ENCODE measurements at places on chromosomes 5 and 9.
A peak's percentile ranks its signal among the peaks of the same experiment; 100 is the strongest.

DNA sequence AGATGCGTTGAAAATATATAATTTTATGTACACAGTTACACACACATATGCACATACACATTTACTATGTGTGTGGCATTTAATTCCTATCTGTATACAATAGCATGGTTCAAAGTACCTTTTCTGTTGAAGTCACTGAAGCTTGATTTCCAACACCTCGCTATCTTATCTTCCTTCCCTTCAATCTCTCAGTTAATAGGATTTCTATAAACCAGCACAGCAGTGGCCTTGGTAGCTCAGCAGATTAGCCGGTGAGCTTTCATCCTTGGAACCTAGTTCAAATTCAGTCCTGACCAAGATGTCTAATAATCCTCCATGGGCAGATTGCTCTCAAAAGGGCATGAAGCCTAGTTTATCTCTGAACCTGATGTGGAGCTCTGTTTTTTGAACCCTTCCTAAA lies 2389.5 kb downstream of the MAT2B start:
- no peak for DNase-seq

DNA sequence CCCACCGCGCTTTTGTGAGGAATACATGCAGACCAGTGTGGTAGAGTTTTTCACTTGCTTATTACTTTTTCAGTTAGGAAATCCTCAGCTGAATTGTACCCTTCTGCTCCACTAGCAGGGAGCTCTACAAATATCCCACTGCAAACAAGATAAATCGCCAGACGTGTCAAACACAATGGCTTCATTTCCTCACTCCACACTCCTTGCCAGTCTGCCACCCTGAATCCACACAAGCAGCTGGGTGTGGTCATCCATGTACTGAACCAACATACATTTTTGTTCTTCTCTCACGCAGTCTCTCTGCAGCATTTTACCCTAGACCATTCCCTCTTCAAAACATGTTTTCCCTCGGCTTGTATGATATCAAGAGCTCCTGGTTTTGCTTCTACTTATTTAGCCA lies 3.7 kb upstream of the ROR2 start:
- no peak for DNase-seq

- DNase-seq, result no peak
These were observed 128.7 kb downstream of the ATG10 start for GRCh38 chr5:82100303-82101077.

GRCh38 chr9:16708656-16709435 lies 161.6 kb downstream of the BNC2 start:
- DNase-seq, result no peak

- DNase-seq, result no peak
These were observed 240.1 kb downstream of the DENND1A start for GRCh38 chr9:123689701-123690428.

DNA sequence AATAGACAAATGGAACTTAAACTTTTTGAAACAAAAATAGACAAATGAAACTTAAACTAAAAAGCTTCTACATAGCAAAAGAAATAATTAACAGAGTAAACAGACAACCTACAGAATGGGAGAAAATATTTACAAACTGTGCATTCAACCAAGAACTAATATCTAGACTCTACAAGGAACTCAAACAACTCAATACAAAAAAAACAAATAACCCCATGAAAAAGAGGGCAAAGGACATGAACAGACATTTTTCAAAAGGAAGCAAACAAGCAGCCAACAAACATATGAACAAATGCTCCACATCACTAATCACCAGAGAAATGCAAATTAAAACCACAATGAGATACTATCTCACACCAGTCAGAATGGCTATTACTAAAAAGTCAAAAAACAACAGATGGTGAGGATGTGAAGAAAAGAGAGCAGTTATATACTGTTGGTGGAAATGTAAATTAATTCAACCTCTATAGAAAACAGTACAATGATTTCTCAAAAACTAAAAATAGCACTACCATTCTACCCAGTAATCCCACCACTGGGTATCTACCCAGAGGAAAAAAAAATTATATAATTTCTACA lies 170.8 kb upstream of the RGMB start:
- no peak for DNase-seq

- no peak for DNase-seq
These were observed 306.4 kb upstream of the CD180 start for GRCh38 chr5:67502951-67503350.

- no peak for DNase-seq
These were observed 50.9 kb downstream of the KIAA1958 start for GRCh38 chr9:112537561-112537960.

- DNase-seq, result peak; percentile 67
These were observed 215.2 kb downstream of the AUH start for GRCh38 chr9:91146391-91147019.

DNA sequence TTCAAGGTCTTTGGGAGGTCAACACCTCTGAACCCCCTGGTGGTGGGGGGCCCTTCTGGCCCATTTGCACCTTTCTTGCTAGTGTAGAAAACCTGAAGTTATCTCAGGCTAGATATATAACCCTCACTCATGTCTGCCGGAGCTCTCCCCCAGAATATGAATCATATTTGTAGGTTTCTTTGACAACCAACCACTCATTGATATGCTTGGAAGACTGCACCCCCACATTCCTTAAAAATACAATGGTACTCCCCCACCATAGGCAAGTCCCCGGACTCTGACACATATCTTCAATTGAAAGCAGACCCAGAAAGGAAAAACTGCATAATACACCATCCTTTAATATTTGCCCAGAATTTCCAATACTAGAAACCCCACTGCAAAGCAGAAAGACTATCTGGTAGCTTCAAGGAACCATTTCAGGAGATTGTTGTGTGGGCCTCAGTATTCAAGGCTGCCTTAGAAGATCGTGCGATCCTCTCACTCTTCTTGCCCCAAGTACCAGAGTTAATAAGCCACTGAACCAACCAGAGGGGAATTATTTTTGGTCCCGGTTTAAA lies 978 bp upstream of the UBE2B start:
- DNase-seq, result no peak

DNA sequence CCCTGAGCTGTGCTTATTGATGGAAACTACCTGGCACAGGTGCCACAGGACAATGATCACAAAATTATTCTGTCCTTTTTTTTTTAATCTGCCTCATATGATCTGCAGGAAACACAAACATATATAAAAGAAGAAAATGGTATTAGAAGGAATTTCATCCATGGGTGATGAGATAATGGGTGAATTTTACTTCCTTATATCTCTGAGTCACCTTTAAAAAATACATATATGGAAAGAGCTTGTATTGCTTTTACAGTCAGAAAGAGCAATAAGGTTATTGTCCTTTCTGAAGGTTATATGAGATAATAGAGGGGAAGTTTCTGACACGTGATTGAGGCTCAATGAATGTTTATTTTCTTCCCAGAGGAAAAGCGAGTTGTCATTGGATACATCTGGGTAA lies 31.6 kb downstream of the NEURL1B start:
- DNase-seq, result no peak

DNA sequence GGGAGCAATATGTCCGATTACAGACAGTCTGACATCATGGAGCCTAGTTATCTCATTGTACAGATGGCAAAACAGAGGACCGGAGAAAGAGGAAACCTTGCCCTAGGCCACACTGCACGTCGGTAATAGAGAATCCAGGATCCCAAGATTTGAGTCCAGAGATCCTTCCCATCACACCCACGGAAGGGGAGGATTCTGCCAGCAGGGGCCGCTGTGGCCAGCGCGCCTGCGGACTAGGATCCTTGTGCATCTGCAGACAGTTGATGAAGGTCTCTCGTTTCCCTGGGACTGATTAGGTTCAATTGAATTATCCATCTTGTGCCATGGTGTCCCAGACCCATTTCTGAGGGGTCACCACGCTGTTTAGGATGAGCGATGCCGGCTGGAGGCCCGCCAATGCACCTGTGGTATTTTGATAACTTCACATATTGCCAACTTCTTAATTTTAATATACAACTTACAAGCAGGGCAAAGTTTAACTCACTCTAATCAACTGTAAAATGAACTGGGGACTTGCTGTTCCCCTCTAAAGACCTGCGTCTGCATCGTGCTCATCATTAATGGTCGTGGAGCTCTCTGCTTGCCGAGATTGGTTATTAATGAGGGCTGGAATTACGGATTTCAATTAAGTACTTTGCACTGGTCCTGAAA lies 592.7 kb upstream of the BRINP1 start:
- DNase-seq, result no peak

DNA sequence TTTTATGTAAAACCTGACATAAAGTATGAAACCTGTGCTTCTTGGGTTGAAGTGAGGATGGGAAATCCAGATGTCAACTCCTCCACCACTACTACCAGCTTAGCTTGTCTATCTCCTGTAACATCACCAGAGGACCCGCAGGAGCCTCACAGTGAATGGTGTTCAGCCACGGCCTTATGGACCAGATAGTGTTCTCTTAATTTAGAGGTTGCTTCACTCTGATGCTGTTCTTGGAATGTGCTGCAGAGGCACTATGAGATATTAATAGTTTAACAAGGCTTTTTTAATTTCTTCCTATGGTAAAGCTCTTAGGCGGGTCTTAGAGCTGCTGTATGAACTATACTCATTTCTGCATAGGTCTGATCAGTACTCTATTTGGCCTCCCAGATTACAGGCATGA lies 27.9 kb downstream of the NFX1 start:
- no peak for DNase-seq

GRCh38 chr5:132259069-132259851 lies 1.8 kb downstream of the PDLIM4 start:
- peak; percentile 56 for DNase-seq

GRCh38 chr5:172919525-172920446 lies 39.4 kb upstream of the RPL26L1 start:
- DNase-seq, result no peak

DNA sequence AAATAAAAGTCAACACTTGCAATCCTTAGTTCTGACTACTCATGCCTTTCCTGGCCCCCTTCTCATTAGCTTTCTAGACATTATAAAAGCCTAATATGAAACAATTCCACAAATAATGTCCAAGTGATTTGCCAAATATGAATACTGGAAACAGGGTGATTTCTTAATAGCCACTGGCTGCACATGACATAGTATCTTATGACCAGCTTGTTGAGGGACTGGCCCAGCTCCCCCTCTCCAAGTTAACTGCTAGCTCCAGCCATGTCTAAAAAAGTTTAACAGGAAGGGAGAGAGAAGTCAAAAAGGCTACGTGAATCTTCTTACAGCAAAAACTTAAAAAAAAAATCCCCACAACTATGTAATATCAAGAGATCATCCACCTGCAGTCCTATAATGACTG lies 1.5 kb downstream of the CERT1 start:
- no peak for DNase-seq

GRCh38 chr5:125668884-125669283 lies 754.3 kb upstream of the GRAMD2B start:
- no peak for DNase-seq

GRCh38 chr9:131274674-131275331 lies 1.5 kb downstream of the FAM78A start:
- peak; percentile 74 for DNase-seq

GRCh38 chr9:69131682-69132081 lies 42.4 kb upstream of the TJP2 start:
- DNase-seq, result no peak

Measured in activated CD8-positive, alpha-beta memory T cell treated with anti-CD3 and anti-CD28 coated beads for 24 hours (primary cell).